Articular chondrocyte of knee joint (primary cell): ENCODE measurements at places on chromosomes 7 and 10. TPM values are rescaled to one million over a fixed set of nuclear protein-coding genes. Genes with fewer than 3 reads are reported as not detected.

Gene WIPF3
- total RNA-seq = not detected in 2 replicates

Gene GNAT3
- total RNA-seq = not detected in 2 replicates

Gene PRLHR
- total RNA-seq = not detected in 2 replicates

Gene AGR2
- 0.39 and 0.86 TPM in 2 replicates for total RNA-seq

Gene CCL24
- total RNA-seq = not detected in 2 replicates

Gene IGFBP3
- 24,093 and 26,004 TPM in 2 replicates for total RNA-seq

Gene LDB1
- 35.4 and 40.4 TPM in 2 replicates for total RNA-seq

Gene PLXNA4
- 14.5 and 21.7 TPM in 2 replicates for total RNA-seq

Gene GOT1
- total RNA-seq = 14.9 and 17.6 TPM in 2 replicates

Gene EGR2
- 0.13 and 0.86 TPM in 2 replicates for total RNA-seq

Gene NKX2-3
- total RNA-seq = not detected in 2 replicates

Gene PNLIPRP2
- not detected in 2 replicates for total RNA-seq

Gene ACSM6
- total RNA-seq = not detected in 2 replicates

Gene FAS
- 33.8 and 51.1 TPM in 2 replicates for total RNA-seq

Gene CHAT
- not detected in 2 replicates for total RNA-seq

Gene CACNB2
- 1.0 and 2.6 TPM in 2 replicates for total RNA-seq

Gene SLC13A4
- 0.76 and 1.4 TPM in 2 replicates for total RNA-seq

Gene AOAH
- total RNA-seq = 0.43 TPM in 1 of 2 replicates, not detected in the other

Gene HABP2
- not detected in 2 replicates for total RNA-seq

Gene FRMD4A
- total RNA-seq = 4.3 and 4.6 TPM in 2 replicates

Gene ASIC3
- 0.13 and 0.32 TPM in 2 replicates for total RNA-seq

Gene SLC26A5
- total RNA-seq = not detected in 2 replicates

Gene ZCWPW1
- total RNA-seq = 2.4 and 3.5 TPM in 2 replicates

Gene PTF1A
- total RNA-seq = not detected in 2 replicates

Gene RNLS
- 15.2 and 19.0 TPM in 2 replicates for total RNA-seq

Gene ATG9B
- 0.32 TPM in 1 of 2 replicates, not detected in the other for total RNA-seq

Gene STRIP2
- total RNA-seq = 16.9 and 20.4 TPM in 2 replicates

Gene TMEM273
- not detected in 2 replicates for total RNA-seq

Gene KIF11
- total RNA-seq = 18.4 and 26.5 TPM in 2 replicates

Gene PDZD7
- total RNA-seq = 0.86 and 0.91 TPM in 2 replicates

Gene NPSR1
- total RNA-seq = not detected in 2 replicates

Gene OGDHL
- total RNA-seq = under 0.01 and 0.54 TPM in 2 replicates

Gene PGAM2
- 0.32 and 0.65 TPM in 2 replicates for total RNA-seq

Gene UCMA
- total RNA-seq = not detected in 2 replicates

Gene SLC39A12
- total RNA-seq = under 0.01 TPM in 1 of 2 replicates, not detected in the other

Gene KLHDC10
- 53.6 and 60.4 TPM in 2 replicates for total RNA-seq

Gene TFPI2
- total RNA-seq = 6.4 and 16.0 TPM in 2 replicates

Gene GIMAP1
- 0.13 TPM in 1 of 2 replicates, not detected in the other for total RNA-seq

Gene LIPF
- total RNA-seq = not detected in 2 replicates

Gene ACHE
- not detected in 2 replicates for total RNA-seq

Gene LBX1
- not detected in 2 replicates for total RNA-seq

Gene FGFBP3
- total RNA-seq = 0.32 and 0.91 TPM in 2 replicates

Gene SEMA4G
- 0.26 and 0.43 TPM in 2 replicates for total RNA-seq

Gene CAV1
- 259 and 374 TPM in 2 replicates for total RNA-seq

Gene SNX10
- total RNA-seq = 2.6 TPM in 2 replicates

Gene BMPR1A
- 90.9 and 96.3 TPM in 2 replicates for total RNA-seq
